Effector CD4-positive, alpha-beta T cell (primary cell): ENCODE measurements at places on chromosomes 16 and 17.

DNA sequence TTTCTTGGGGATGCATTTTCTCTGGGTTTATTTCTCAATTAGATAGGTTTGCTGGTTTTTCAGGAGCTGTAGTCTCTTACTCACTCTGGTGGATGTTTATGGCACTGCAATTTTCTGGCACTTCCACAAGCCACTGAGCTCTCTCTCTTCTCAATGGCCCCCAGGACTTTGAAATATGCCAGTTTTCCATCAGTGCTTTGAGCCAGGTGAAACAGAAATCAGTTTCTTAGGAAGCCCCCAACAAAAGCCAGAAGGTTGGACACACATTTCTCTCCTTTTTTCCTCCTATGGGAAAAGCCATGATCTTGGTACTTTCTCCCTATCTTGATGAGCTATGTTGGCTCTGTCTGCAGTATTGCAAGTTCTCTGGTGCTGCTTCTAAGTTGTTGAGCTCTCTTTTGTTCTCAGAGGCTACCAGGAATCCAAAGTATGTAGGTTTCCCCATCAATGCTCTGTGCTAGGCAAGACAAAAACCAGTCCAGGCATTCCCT is 90.7 kb upstream of the SMIM36 start:
- no peak for DNase-seq

- DNase-seq, result no peak
Observed at GRCh38 chr17:28160610-28161009, 118.1 kb downstream of the NLK start.

DNA sequence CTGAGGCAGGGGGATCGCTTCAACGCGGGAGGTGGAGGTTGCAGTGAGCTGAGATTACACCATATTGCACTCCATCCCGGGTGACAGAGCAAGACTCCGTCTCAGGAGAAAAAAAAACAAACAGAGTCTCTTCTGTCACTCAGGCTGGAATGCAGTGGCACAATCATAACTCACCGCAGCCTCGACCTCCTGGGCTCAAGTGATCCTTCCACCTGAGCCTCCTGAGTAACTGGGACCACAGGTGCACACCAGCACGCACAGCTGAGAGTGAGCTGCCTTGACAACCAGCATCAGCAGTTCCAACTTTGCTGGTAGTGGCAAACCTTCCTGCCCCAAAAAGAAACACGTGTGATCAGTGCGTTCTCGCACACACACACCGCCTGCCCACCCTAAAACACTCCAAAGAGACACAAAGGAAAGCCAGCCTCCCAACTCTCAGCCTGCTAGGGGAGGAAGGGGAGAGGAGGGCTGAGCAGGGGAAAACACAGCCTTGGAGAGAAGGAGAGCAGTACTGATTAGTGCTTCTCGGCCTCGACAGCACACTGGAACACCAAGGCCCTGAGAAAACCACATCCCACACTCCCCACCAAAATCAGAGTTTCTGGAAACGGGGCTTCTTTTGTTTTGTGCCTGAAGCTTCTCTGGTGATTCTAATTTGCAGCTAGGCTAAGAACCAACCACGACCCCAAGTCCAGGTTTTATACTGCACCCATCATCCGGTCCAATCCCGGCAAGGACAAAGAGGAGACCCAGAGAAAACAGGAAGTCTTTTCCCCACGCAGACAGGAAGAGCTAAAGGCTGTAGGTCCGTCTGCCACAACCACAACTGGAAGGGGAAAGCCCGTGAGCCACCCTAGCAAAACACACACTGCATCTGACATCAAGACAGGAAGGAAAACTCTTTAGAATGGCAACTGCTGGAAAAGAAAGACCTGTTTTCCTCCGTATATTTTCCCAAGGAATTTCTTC is 28.8 kb downstream of the ZCCHC14 start:
- no peak for DNase-seq

- DNase-seq, result no peak
Observed at GRCh38 chr16:78485188-78485916, 385.9 kb downstream of the WWOX start.

DNA sequence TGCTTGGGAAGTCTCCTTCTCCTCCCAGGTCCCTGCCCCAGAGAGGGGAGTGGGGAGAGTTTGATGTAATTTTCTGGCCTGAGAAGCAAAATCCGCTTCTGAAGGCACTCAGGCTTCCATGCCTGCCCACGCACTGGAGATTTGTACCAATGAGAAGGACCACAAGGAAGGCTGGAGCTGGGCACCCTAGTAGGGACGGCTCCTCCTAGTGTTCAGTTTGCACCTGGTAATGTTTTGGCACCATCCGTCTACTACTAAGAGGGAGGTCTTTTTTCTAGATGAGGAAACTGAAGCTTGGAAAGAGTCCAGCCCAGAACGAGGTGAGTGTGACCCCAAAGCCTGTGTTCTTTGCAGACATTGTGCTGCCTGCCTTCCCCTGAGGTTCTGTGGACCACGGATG is 83.6 kb upstream of the NLRP1 start:
- DNase-seq, result no peak

DNA sequence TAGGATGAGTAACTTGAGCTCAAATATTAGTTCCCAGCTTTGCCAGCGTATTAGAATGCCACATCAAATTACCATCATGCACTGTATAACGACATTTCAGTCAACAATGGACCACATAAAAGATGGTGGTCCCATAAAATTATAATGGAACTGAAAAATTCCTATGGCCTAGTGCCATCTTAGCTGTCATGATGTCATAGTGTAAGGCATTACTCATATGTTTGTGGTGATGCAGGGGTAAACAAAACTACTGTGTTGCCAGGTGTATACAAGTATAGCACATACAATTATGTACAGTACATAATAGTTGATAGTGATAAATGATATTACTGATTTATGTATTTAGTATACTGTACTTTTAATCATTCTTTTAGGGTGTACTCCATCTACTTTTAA is 54.4 kb upstream of the NETO2 start:
- DNase-seq, result no peak

GRCh38 chr17:44745301-44745700 is 13.5 kb upstream of the ADAM11 start:
- DNase-seq, result no peak

- DNase-seq, result no peak
Observed at GRCh38 chr16:56626685-56627084, 1.1 kb downstream of the MT1E start.

DNA sequence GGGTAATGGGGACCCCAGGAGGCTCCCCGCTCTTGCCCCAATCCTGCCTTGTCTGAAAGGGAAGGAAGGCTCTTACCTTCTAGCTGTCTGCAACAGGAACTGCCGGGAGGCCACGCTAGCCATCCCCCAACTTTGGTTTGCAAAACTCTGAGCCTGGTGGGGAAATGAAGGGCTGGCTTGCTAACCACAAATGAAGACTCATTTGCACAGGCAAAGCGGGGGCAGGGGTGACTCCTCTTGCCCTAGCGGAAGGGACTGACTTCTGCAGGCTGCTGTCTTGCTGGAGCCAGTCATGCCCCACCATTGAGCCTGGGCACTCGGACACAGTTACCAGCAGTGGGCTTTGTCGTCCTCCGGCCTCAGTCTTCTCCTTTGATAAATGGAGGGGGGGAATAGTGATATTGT is 52.6 kb downstream of the PLCG2 start:
- DNase-seq, result no peak

- no peak for DNase-seq
Observed at GRCh38 chr17:67479148-67479547, 102.1 kb downstream of the PITPNC1 start.

DNA sequence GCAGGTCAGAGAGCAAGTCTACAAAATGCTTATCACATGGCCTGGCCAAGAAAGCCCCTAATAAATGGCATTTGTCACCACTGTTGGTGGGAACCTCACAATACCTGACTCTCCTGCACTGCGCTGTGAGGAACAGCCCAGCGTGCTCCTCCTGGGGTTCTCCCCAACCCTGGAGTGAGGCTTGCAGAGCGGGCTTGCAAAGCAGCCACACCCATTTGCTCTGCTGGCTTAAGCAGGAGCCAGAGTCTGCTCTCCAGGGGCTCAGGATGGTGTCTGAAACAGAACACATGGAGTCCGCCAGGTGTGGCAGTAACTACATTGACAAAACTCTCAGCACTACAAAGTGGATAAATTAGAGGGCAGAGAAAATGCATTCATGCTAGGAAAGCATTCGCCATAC is 331.0 kb upstream of the CCL2 start:
- DNase-seq, result no peak
